DMS79 treated with DMSO at 0.1 percent for 48 hours (cell line): ENCODE measurements at places on chromosomes 4 and X.

DNA sequence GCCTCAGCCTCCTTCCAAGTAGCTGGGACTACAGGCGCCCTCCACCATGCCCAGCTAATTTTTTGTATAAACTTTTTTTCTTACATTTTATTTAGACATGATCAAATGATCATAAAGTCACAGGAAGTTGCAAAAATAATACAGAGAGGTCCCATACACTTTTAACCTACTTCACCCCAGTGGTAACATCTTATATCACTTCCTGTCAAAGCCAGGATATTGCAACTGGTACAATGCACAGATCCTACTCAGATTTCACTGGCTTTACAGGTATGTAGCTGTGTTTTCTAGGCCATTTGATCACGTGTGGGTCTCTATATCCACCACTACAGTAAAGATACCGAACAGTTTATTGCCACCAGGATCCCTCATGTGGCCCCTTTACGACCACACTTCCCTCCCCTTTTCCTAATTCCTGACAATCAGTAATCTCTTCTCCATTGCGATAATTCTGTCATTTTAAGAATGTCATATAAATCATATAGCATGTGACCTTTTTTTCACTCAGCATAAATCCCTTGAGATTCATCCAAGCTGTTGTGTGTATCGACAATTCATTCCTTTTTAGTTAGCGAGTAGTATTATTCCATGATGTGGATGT, 18.0 kb downstream of the RPS6KA3 start:
- no peak for DNase-seq

DNA sequence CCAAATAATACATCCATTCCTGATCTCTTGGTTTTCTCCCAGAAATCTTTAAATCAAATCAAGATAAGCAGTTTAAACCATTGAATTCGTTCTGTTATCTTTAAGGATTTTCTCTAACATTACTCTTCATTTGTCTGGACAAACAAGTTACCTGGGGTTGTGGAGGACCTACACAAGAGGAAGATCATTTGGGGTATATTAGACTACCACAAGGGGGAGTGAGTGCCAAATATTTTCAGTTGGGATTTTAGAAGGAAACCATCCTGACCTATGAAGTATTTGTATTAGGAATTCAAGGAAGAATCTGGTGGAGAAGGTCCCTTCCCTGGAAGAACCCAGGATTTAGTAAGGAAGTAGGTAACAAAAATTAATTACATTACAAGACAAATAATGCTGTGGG, 12.0 kb upstream of the DCHS2 start:
- DNase-seq = no peak

DNA sequence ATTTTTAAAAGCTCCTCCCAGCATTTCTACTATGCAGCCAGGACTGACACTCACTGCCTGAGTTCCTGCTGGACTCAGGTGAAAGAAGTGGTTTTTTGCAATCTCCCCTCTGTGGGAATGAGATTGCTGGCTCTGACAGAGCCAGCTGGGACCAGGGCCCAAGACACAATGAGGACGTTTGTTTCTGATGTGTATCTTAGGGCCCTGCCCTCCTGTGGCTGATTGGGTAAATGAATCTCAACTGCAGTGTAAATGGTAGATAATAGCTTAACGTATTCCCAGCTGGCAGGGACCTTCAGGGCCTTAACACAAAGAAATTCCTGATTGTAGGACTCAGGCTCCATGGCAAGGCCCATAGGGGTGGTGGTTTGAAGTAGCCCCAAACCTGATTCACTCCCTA, 85.8 kb upstream of the PRPS1 start:
- DNase-seq = no peak

- DNase-seq = no peak
These were observed 6.6 kb downstream of the MGST2 start for GRCh38 chr4:139672215-139672614.

DNA sequence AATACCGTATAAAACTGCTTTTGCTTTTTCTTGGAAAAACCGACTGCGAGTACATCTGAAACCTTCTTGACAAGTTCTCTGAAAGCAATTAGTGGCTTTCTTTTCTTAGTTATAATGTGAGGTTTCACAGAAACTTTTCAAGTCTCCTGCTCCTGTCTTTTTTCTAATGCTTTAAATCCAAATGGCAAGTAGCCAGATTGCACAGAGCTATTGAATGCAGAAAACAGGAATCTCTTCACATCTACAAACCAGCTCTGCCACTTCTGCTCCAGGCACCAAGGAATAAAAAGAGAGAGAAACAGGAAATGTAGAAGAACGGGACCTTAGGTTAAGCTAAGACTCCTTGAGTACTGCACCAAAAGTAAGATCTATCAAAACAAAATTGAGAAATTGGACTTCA, 267.3 kb upstream of the TET2 start:
- no peak for DNase-seq

DNA sequence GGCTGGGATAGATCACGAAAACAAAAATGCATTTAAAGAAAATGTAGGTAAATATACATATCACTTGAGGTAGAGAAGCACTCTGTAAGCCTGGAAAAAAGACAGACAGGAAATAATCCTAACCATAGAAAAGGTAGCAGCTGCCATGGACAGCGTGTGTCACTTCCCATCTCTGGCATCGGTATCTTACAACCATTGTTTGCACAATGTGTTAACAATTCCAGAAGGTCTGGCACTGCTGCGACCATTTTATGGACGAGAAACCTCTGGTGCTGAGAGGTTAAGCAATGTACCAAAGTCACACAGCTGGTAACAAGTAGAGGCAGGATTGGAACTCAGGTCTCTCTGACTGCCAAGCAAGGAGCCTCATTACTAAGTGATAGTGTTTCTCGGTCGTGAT, 1.7 kb upstream of the MTNR1A start:
- DNase-seq = no peak

DNA sequence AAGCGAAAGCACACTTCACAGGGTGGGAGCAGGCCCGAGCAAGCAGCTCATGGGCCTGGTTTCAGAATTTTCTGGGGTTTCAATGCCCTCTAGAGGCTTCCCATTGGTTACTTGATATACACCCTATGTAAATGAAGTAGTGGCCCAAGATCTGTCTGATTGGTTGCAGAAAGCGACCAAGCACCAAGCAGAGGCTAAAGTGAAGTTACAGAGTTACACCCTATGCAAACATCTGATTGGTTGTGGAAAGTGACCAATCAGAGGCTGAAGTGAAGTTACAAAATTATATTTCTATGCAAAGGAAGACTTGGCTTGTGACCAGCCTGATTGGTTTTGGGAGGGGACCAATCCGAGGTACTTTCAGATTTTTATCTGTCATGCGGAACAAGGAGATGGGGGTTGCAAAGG, 8.2 kb downstream of the FHIP1A start:
- DNase-seq = no peak

DNA sequence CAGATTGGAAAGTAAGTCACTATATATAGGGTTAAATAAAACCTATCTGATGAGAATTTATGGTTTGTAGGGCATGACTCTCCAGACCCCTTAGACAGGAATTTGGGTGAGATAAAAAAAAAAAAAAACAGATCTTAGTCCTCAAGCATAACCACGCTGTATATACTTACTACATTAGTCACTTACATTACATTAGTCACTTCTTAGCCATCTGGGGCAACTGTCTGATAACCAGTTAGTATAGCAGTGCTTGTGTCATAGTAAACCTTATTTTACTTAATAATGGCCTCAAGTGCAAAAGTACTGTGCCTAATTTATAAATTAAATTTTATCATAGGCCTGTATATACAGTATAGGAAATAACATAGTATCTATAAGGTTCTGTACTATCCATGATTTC, 60.2 kb upstream of the RPS6KA6 start:
- DNase-seq = no peak

DNA sequence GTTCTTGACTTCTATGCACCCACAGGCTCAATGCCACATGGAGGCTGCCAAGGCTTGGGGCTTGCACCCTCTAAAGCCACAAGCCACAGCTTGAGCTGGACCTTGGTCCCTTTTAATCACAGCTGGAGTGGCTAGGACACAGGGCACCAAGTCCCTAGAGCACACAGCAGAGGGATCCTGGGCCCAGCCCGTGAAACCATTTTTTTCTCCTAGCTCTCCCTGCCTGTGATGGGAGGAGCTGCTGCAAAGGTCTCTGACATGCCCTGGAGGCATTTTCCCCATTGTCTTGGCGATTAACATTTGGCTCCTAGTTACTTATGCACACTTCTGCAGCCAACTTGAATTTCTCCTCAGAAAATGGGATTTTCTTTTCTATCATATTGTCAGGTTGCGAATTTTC, 410.9 kb downstream of the GRID2 start:
- DNase-seq = no peak

- DNase-seq = no peak
These were observed 29.4 kb downstream of the DTHD1 start for GRCh38 chr4:36310793-36311192.

DNA sequence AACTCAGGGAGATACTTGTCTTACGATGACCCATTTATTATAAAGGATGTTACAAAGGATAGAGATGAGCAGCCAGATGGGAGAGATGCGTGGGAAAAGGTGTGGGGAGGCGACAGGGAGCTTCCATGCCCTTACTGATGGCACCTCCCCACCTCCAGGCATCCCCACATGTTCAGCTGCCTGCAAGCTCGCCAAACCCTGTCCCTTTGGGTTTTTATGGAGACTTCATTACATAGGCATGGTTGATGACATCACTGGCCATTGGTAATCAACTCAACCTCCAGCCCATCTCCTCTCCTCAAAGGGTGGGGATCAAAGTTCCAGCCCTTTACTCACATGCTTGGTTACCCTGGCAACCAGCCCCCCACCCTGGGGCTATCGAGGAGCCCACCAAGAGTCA, 29.4 kb upstream of the SLC2A9 start:
- DNase-seq = no peak

- no peak for DNase-seq
These were observed 583.0 kb downstream of the BCOR start for GRCh38 chrX:39514801-39515200.

- no peak for DNase-seq
These were observed 95.6 kb downstream of the MAPK10 start for GRCh38 chr4:86264241-86264640.
